ENCODE measurements at places on chromosomes 3 and 15. TPM values are rescaled to one million over a fixed set of nuclear protein-coding genes. Genes with fewer than 3 reads are reported as not detected.

GRCh38 chr15:58587486-58587885 is 155.7 kb downstream of the LIPC start:
- no peak for DNase-seq

- DNase-seq: no peak
Observed at GRCh38 chr15:97517737-97518136, 442.8 kb upstream of the ARRDC4 start.

DNA sequence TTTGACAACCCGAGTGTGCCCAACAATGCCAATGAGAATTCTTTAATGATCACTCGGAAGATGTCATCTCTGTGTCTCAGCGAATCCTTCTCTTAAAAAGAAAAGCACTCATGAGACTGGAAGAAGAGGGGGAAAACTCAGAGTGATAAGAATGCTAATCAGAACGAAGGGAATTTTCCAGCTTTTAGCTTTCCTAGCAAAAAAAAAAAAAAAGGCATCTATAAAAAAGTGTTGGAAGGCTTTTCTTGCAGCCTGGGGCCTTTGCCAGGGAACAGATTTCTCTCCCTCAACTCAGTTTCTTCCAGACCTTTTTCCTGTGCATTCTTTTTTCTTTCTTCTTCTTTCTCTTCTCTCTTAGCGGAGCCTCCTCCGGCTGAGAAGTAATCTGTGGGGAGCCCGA is 80.5 kb upstream of the NEO1 start:
- DNase-seq: no peak

DNA sequence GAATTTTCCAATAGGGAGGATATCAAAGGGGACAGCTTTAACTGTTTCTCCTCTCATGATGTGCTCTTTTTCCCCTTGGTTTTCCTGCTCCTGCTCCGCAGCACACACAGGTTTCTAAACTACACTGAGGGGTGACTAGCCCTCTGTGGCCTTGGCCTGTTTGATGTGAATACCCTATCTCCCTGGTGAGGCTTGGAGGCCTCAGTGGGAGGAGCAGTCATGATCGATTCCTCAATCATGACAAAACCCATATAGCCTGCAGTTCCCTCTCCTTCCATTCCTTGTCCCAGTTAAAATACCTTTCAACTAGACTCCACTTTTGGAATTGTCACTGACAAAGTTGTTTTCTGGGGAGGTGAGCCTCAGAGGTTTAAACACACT is 24.0 kb upstream of the USP3 start:
- DNase-seq: no peak

GRCh38 chr3:126527006-126527405 is 3.1 kb downstream of the CHST13 start:
- DNase-seq: peak; percentile 23

- DNase-seq: no peak
Observed at GRCh38 chr3:52291508-52292181, 4.0 kb downstream of the GLYCTK start.

DNA sequence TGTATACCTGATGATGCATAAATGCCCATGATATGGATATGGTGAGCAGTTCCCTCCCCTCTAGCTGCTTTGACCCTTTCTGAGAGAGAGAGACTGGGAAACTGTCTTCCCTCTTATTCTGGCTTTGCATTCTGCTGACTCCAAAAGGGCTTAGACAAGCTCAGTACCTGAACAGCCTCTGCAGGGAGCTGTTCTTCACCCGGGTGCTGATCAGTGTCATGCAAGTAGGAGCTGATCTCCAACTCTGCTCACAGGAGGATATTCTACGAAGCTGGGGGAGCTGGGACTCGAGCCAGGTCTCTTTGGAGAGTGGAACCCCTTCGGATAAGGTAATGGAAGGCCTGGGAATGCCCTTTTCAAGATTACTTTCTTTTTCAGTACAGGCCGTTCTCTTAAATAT is 237.1 kb downstream of the RYR3 start:
- no peak for DNase-seq

GRCh38 chr3:122944671-122945161 is 82.8 kb downstream of the SEMA5B start:
- no peak for DNase-seq

- peak; percentile 47 for DNase-seq
Observed at GRCh38 chr3:34212656-34213055, 414.2 kb downstream of the PDCD6IP start.

Gene RBP2
- total RNA-seq: not detected

Gene TFRC
- total RNA-seq: 56.4 TPM

DNA sequence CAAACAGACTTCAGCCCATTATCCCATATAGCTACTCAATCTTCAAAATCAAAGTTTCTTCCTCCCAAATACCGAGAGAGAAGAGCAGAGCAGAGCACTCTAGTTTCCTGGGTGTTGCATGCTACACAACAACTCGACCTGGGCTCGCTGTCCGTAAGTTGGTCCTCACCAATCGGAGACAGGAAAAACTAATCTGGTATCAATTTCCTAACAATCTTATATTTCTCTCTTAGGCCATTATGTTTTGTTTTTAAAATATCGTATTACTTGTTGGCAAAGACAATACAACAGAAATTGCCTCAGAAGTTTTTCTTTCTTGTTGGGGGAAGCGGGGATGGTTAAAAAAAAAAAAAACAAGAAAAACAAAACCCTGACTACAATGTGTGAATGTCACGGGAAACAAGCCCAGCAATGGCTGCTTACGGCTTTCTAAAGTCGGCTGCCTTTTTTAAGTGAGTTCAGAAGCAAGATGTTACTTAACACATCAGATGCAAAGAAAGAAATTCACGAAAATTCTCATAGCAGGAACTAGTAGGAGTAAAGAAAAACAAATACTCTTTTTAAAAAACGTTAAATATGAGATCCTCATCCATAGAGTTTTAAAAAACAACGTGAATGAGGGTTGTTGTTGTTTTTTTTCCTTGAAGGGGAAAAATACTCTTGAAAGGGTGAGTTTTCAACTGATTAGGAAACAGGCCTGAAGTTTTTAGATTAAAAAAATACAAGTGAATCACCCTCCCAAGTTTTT is 1.9 kb downstream of the VGLL4 start:
- DNase-seq: no peak
